EL (cell line): ENCODE measurements at places on chromosomes 1 and 21.

- DNase-seq, result no peak
Measured at GRCh38 chr1:36274201-36274600, 32.0 kb upstream of the SH3D21 start.

- no peak for DNase-seq
Measured at GRCh38 chr1:185648858-185649589, 85.2 kb upstream of the HMCN1 start.

DNA sequence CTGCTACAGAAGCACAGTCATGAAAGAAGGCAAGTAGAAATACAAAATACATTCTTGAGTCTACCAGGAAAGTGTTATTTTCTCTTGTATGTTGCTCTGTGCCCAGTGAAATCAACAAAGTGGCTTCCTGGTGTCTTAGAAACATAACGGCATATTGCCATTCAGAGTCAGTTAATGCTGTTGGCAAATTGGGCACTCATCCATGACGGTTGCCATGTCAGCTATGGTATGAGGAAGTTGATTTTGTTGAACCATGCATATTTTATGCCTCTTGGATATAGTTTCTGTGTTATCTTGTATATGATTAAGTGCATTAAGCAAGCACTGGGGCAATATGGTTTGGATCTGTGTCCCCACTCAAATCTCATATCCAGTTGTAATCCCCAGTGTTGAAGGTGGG lies 153.1 kb upstream of the CXADR start:
- no peak for DNase-seq

- DNase-seq, result no peak
Measured at GRCh38 chr1:59384443-59384842, 87.5 kb downstream of the FGGY start.

- peak; percentile 90 for DNase-seq
Measured at GRCh38 chr21:21165063-21165645, 166.9 kb downstream of the NCAM2 start.

DNA sequence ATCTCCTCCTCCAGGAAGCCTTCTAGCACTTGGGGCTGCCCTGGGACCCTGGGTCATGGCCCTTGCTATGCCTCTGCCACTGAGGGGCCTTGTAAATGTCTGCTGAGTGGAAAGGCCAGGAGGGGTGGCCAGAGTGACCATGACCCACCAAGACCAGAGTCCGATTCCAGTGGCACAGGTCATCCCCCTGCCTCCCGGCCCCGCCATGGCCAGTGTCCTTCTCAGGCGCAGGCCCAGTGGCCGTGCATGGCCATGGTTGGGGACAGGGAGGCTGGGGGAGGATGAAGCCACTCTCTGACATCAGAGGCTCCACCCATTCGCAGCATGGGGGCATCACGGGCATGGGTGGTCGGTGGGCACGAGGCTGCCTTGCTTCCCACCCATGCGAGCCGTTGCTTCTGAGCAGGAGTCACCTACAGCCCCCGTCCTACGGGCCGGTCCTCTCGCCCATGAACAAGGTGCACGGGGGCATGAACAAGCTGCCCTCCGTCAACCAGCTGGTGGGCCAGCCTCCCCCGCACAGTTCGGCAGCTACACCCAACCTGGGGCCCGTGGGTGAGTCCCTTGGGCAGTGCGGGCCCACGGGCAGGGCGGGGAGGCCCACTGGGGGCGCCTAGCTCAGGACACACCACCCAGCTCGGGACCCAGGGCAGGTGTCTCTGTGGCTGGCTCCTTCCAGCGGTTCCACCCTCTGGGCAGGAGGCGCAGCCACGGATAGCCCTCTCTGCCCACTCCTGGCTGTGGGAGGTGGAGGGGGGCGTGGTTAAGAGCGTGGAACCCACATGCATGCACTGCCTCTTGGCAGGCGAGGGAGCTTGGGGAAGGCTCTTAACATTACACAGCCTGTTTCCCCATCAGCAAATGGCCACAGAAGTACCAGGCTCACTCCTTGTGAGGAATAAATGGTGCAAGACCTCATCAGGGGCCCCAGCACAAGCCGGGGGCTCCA lies 22.4 kb upstream of the CCDC27 start:
- no peak for DNase-seq

GRCh38 chr1:150890033-150890416 lies 3.1 kb downstream of the CTXND2 start:
- DNase-seq, result no peak

GRCh38 chr1:39262802-39263201 lies 58.3 kb downstream of the MACF1 start:
- no peak for DNase-seq

DNA sequence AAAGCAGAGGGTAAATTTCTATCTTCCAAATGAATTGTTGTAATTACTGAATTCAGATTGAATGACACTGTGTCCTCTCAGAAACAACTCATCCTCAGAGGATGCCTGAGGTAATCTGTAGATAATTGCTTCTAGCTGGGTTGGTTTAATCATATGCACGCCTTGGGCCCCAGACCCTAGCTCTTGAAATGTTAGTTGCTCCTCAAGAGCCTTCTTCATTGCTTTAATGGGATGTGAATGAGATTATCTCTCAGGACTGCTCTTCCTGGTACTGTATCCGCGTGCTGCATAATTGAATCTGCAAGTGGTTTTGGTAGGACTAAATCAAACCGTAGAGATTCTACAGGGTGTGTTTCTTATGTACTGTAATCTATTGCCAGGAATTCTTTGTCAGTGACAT lies 569.3 kb upstream of the NEGR1 start:
- no peak for DNase-seq

DNA sequence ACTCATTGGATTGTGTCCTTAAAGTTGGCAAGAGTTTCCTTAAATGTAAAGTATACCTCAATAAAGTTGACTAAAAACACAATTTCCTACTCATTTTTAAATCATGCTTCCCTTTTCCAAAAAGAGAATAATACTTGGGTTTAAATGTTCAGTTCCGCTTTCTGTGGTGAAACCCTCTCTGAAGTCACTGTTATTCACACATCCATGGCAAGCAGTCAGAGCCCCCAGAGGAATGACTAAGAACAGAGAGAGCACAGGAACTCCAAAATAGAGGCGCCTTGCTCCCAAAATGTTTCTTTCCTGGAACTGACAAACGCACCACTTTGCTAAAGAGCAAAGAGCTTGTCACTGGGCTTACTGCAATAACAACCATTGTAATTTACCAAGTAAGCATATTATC lies 142.5 kb downstream of the TIAM1 start:
- no peak for DNase-seq

- no peak for DNase-seq
Measured at GRCh38 chr1:5770981-5771765, 221.1 kb downstream of the NPHP4 start.

- no peak for DNase-seq
Measured at GRCh38 chr1:92831368-92831761, 475 bp upstream of the RPL5 start.

DNA sequence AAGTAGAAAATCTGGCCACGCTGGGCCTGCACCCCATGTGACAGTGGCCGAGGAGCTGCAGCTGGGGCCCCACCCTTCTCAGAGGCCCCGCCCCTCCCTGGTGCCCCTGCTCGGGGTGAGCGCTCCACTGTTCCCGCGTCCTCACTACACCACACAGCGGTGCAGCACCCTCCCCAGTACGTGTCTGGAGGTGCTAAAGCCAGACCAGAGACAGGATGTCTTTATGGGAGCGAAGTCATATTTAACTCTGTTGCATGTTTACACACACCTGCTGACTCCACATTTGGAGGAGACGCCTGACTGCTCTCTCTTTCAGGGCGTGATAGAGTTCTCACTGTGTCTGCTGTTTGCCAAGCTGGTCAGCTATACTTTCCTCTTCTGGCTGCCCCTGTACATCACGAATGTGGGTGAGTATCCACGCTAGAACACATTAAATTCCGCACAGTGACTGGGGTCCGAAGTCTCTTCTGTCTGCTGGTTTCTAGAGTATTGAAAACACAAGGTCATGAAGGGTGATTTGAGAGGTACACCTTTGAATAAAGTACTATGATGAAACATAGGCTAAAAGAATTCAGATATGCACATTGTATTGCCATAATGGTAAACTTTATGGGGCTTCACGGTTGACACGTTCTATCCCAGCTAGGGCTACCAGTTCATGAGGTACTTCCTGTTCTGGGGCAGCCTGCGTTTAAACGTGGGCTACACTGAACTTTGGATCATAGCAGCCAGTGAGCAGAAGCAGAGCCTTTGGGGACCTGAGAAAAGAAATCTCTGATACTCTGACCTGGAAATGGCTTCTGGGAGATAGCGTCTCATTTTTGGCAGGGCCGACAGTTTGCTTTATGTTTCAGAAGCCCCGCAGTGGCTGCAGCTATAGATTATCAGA lies 48.4 kb downstream of the SLC37A1 start:
- no peak for DNase-seq

DNA sequence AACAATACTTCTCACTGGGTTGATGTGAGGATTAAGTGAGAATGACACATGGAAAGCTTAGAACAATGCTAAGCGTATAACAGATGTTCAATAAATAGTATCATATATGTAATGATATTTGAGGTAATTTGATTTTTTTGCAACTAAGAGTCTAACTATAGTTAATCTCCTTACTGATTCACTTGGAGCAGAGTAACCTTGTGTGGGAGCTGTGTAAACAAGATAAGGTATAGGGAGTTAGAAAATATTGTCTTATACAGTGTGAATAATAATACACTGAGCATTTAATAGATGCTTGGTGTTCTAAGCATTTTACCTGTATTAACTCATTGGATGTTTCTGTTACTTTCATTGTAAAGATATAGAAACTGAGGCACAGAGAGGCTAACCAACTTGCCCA lies 15.9 kb downstream of the RALGPS2 start:
- DNase-seq, result no peak

DNA sequence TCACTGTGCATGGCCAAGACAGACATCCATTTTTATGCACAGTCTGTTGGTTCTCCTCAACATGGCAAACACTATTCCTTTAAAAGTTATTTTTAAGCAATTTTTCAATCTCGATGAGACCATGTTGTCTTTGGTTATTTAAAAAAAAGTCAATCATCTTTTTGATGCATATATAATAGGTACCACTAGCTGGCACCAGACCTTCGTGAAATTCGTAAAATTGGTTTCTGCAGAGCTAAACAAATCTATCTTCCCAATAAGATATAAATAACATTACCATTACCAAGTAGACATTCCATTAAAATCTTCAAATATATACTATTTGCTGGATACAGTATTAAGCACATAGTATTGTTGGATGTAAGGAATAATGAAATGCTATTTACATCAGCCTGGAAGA lies 220.0 kb upstream of the GREM2 start:
- peak; percentile 15 for DNase-seq

DNA sequence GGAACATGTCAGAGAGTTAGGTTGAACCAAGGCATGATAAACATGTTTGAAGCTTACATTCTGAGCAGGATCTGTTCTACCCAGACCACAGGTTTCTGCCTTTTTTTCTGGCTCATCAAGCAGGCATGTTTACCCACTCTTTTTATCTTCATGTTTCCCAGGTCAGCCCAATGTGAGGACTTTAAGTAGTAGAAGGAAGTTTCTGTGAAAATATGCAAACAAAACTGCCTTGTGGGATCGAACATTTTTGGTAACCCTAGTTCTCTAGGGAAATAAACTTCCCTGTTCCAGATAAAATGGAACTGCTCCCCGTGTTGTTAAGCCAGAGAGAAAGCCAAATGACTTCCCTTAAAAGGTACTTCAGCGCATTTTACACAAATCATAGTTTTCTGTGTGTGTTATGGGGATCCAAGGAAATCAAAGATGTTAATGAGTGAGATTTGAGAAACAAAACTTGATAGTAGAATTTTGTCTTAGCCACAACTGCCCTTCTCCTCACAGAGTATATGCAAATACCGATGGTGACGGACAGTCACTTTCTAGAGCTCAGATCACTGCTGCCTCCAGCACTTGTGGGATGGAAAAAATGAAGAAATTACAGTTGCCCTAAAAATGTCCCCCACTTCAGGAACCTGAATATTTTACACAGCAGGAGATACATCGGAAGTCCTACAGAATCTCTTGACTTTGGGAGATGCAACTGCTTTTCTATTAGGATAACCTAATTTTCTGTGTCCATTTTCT lies 765 bp upstream of the HIPK1 start:
- no peak for DNase-seq

DNA sequence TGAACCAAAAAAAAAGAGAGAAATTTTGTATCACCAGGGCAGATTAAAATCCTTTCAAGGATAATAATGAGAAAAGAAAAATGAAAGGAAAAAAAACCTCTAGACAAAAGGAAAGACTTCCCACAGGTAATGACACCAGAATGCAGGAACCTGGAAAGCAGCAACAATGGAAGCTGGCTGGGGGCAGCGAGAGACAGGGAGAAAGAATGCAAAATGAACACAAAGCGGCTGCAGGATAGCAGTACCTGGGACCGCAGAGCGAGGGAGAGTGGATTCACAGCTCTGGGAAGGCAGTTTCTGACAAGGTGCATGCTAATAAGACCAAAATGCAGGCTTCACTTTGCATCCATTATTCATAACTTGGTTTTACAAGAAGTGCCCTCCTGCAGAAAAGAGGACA lies 349.0 kb downstream of the SIPA1L2 start:
- no peak for DNase-seq

DNA sequence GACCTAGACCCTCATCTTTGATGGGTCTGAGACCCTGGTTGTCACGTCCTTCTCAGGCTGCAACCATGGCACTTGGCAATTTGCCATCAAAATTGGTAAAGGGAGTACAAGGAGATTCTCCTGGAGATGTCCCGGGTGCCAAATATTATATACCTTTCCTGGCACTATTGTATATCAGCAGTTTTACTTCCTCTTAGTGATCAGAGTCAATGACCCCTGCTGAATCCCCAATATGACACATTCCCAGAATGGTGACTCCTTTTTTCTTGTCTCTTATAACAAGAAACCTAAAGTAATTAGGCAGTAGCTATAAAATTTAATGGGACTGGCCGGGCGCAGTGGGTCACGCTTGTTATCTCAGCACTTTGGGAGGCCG lies 39.6 kb upstream of the CDC42BPA start:
- DNase-seq, result no peak

- no peak for DNase-seq
Measured at GRCh38 chr1:233728721-233729120, 114.8 kb downstream of the KCNK1 start.

DNA sequence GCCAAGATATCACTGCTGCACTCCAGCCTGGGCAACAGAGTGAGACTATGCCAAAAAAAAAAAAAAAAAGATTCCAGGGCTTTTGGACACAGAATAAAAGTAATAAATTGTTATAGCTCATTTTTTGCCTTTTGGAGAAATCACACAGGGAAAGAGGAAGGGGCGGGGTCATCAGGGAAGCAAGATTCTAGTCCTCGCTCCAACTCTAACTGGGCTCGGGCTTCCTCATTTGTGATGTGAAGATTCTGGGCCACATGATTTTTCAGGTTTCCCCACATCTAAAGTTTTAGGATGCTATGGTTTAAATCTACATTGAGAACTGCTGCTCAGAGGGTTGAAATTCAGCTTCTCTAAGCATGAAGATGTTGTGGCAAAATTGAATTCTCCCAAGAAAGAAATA lies 179.3 kb upstream of the PLXNA2 start:
- no peak for DNase-seq
